GM23248 (cell line): ENCODE measurements at places on chromosomes 13 and 19.

GRCh38 chr13:109465148-109465547, 321.2 kb downstream of the IRS2 start:
- no peaks in the 10 kb centered on the region for H3K4me1 ChIP-seq
- DNase-seq = peak; percentile 20
- 0 out of 2 replicates have a peak, but pooled peaks cover 6% of the 10 kb centered on the region for H3K27me3 ChIP-seq
- H3K4me3 ChIP-seq = no peak overlapping the region

DNA sequence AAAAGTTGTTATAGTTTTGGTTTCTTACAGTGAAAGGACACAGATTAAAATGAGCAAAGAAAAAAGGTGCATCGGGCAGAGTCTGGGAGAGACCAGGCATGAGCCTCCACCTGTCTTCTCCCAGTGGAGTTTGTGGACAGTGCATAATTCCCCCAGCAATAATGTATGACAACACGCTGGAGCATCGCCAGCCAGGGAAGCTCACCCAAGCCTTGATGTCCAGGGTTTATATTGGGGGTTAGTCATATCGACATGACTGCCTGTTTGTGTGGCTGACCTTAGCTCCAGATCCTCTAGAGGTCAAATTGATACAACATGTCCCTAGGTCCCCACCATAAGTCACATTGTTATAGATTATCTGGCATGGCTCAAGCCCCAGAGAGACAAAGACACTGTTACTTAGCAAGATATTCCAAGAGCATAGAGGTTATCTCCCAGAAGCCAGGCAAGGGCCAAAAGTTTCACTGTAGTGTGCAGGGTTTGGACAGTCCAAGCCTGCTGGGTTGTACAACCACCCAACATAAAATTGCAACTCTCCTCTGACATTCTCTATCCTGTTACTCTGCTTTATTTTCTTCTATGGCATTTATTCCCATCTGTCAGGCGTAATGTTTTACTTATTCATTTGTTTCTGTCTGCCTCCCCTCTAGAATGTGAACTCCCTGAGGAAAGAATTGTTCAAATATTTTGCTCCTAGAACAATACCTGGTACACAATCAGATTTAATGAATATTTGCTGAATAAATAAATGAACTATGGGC, 5.6 kb upstream of the KLK13 start:
- no peak overlapping the region for H3K4me3 ChIP-seq
- H3K27me3 ChIP-seq = no peaks in the 10 kb centered on the region
- H3K4me1 ChIP-seq = no peaks in the 10 kb centered on the region
- DNase-seq = no peak

DNA sequence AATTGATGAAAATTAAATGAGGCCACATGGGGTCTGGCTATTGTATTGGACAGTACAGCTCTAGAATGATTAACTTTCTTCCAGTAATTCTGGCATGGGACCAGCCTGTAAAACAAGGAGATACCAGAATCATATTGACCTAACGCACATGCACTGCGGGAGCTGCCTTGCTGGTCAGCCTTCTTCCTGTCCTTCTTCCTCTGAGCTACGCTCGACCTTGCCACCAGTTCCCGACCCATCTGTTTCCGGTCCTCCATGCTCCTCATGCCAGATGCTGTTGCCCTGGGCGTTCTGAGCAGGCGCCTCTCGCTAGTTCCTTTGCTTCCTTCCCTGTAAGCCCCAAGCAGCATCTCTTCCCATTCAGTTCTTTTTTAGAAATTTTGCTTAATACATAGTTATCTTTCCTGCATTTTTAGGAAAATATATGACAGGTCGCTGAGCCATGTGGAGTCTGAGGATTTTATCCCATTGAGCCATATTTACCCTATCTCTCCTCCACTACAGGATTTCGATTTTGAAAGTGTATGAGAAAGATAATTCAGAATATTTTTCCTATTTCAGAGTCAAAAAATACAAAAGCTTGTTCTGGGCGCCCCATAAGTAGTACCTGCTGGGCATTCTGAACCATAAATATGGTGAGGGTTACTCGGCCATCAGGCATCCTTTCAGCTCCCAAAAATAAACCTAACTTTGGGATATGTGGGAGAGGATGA, 38.6 kb downstream of the TNFRSF19 start:
- H3K27me3 ChIP-seq = no peaks in the 10 kb centered on the region
- peak; percentile 72 for DNase-seq
- H3K27ac ChIP-seq = peak overlapping the region; percentile 65
- H3K36me3 ChIP-seq = no peaks in the 10 kb centered on the region

DNA sequence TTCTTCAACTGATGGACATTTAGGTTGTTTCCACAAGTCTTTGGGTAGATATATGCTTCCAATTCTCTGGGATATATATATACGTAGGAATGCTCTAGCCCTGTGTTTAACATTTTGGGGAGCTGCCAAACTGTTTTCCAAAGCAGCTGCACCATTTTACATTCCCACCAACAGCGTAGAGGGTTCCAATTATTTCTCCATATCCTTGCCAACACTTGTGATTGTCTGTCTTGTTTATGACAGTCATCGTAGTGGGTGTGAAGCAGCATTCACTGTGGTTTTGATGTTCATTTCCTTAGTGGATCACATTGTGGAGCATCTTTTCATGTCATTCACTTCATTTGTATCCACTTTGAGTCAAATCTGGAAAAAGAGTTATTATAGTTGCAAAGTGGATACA, 4.7 kb upstream of the CBLC start:
- H3K27me3 ChIP-seq = no peaks in the 10 kb centered on the region
- no peaks in the 10 kb centered on the region for H3K36me3 ChIP-seq
- peaks cover 19% of the 10 kb centered on the region for H3K4me1 ChIP-seq

- H3K4me1 ChIP-seq = no peaks in the 10 kb centered on the region; the same call in 1 of the 2 replicates
- no peak overlapping the region for H3K27ac ChIP-seq
- H3K36me3 ChIP-seq = no peaks in the 10 kb centered on the region
- H3K4me3 ChIP-seq = no peak overlapping the region
Observed at GRCh38 chr13:79742923-79743322, 262.0 kb downstream of the NDFIP2 start.

GRCh38 chr13:32642316-32642715, 56.1 kb downstream of the PDS5B start:
- no peaks in the 10 kb centered on the region for H3K27me3 ChIP-seq
- no peak overlapping the region for H3K4me3 ChIP-seq
- no peak overlapping the region for H3K27ac ChIP-seq
- no peaks in the 10 kb centered on the region for H3K4me1 ChIP-seq
- no peak for DNase-seq

GRCh38 chr19:8503510-8503909, 1.1 kb upstream of the PRAM1 start:
- no peak for DNase-seq
- no peak overlapping the region for H3K4me3 ChIP-seq
- H3K36me3 ChIP-seq = no peaks in the 10 kb centered on the region
- H3K4me1 ChIP-seq = no peaks in the 10 kb centered on the region
- no peak overlapping the region for H3K27ac ChIP-seq
- H3K27me3 ChIP-seq = no peaks in the 10 kb centered on the region

DNA sequence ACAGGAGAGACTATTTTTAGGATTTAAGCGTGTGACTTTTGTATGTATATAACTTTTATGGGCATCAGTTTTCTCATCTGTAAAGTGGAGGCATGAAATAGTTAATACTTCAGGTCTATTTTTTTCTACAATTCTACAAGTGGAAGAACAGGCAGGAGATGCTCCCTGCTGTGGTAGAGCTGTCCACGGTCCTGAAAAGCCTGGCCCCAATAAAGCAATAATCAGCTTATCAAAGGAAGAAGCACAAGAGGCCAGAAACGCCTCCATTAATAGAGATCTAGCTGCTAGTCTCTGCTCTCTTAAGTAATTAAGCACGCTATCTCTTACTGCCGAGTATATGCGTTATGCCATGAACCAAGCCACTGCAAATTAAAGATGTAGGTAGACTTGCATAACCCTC, 28.0 kb upstream of the WASF3 start:
- no peak overlapping the region for H3K4me3 ChIP-seq
- no peaks in the 10 kb centered on the region for H3K36me3 ChIP-seq
- H3K27me3 ChIP-seq = peaks cover 27% of the 10 kb centered on the region
- DNase-seq = peak; percentile 66
- H3K27ac ChIP-seq = no peak overlapping the region

DNA sequence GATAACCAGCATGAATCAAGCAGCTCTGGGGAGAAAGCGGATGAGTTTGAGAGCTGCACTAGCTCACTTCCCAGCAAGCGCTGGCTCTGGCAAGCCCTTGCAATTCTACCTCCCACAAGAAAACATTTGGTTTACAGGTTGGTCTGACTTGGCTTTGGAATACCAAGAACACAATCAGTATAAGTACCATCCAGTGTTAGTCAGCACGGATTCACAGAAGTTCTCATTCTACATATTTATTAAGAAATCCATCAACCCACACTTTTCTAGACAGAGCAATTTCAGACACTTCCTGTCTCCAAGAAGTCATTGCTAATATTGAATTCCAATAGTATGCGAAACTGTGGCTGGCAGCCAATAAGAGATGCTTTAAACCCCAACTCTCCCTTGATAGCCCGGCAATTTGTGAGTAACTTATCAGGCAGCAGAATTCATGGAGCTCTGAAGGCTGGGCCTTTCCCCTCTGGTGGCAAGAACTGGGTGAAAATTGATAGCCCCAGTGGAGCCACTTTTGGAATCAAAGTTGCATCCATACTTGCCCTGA, 59.4 kb upstream of the WASF3 start:
- H3K4me3 ChIP-seq = no peak overlapping the region
- no peaks in the 10 kb centered on the region for H3K36me3 ChIP-seq
- DNase-seq = peak; percentile 96
- peak overlapping the region; percentile 68 for H3K27ac ChIP-seq
- peaks cover 48% of the 10 kb centered on the region for H3K4me1 ChIP-seq

GRCh38 chr13:86174622-86175021, 375.4 kb upstream of the SLITRK6 start:
- DNase-seq = no peak
- no peaks in the 10 kb centered on the region for H3K27me3 ChIP-seq
- H3K36me3 ChIP-seq = no peaks in the 10 kb centered on the region
- no peaks in the 10 kb centered on the region for H3K4me1 ChIP-seq
- H3K4me3 ChIP-seq = no peak overlapping the region

DNA sequence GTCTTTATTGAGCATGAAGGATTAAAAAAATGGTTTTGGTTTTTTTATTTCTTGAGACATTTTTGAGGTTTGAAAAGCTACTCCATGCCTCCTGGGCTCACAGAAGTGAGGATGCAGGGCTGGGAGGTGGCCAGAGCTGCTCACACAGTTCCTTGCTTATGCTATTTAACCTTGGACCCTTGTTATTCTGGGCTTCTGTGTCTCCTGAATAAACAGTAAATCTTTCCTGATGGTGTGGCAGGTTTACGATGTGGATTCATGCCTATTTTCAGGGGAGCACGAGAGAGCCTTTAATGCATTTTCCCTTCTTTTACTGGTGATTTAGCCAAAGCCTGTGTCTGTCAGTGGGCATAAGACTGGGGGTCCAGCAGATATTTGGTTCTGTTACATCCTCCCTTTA, 34.3 kb upstream of the PCDH8 start:
- no peak for DNase-seq
- H3K36me3 ChIP-seq = no peaks in the 10 kb centered on the region
- no peak overlapping the region for H3K4me3 ChIP-seq
- H3K27me3 ChIP-seq = no peaks in the 10 kb centered on the region
- no peak overlapping the region for H3K27ac ChIP-seq

DNA sequence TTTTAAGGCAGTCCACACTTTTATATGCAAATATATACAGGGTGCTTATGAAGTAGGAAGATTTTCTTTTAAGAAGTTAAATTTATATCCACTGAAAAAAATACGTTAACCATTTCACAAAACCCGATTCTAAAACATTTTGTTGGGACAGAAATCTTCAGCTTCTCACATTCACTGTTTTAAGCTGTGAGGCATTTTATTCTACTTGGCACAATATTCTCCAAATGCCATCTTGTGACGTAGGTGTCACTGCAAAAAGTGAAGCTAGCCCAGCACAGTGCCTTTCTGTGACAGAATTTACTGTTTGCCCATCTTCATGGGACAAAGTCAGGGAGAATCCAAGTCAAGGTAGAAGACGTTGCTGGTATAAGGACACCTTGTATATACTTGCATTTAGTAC, 94.5 kb upstream of the SLC15A1 start:
- no peak for DNase-seq
- no peak overlapping the region for H3K27ac ChIP-seq
- H3K36me3 ChIP-seq = no peaks in the 10 kb centered on the region
- H3K27me3 ChIP-seq = no peaks in the 10 kb centered on the region

- no peak overlapping the region for H3K27ac ChIP-seq
- H3K4me3 ChIP-seq = no peak overlapping the region
- no peak for DNase-seq
- no peaks in the 10 kb centered on the region for H3K4me1 ChIP-seq
- no peaks in the 10 kb centered on the region for H3K27me3 ChIP-seq
Observed at GRCh38 chr13:24104723-24105122, 55.8 kb upstream of the SPATA13 start.

DNA sequence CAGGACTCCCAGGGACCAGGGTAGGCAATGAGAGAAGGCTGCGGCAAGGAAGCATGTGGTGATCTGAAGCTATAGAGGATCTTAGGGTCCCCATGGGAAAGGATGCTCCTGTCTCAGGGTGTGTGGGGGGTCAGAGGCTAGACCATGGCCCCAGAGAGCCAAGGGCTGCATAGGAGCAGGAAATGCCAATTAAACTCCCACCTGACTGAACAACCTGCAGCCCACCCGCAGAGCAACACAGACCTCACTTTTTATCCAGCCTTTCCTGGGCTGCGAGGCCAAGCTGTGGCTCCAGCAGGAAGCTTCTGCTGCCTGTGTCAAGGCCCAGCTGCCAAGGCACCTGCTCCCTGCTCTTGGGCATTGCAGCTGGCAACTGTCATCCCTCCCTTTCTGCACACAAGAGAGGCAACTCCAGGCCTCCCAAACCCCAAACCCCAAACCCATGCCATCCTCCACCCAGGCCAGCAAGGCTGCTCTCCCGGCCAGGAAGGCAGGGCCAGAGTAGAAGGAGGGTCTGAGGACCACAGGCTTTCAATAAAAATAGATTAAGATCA, 290.1 kb downstream of the FOXO1 start:
- H3K4me3 ChIP-seq = no peak overlapping the region
- H3K27ac ChIP-seq = no peak overlapping the region
- H3K36me3 ChIP-seq = no peaks in the 10 kb centered on the region

GRCh38 chr13:41546372-41547190, 89.2 kb downstream of the RGCC start:
- no peak overlapping the region for H3K4me3 ChIP-seq
- peaks cover 41% of the 10 kb centered on the region for H3K4me1 ChIP-seq
- peak overlapping the region; percentile 76 for H3K27ac ChIP-seq
- H3K27me3 ChIP-seq = no peaks in the 10 kb centered on the region
